Stimulated activated CD4-positive, alpha-beta T cell treated with anti-CD3 and anti-CD28 coated beads, Interleukin-2, amount 100 ng/mL, for 48 hours (primary cell): ENCODE measurements at places on chromosomes 6 and 20.

GRCh38 chr6:47633141-47633540 lies 65.2 kb upstream of the ADGRF4 start:
- DNase-seq: no peak

DNA sequence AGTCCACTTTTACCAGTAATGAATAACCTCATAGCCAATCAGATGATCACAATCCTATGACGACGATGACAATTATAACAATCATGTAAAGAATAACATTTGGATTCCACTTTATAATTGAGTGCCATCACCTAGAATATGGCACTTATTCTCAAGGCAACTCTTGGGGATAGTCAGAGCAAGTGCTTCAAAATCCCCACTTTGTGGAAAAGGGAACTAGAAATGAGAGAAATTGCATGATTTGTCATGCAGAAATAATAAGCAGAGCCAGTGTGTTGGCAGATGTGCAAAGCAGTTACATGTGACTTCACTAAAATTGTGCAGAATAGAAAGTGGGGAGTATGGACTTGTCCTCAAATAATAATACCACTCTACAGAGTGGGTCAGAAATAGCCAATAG lies 41.3 kb downstream of the FRK start:
- DNase-seq: no peak

DNA sequence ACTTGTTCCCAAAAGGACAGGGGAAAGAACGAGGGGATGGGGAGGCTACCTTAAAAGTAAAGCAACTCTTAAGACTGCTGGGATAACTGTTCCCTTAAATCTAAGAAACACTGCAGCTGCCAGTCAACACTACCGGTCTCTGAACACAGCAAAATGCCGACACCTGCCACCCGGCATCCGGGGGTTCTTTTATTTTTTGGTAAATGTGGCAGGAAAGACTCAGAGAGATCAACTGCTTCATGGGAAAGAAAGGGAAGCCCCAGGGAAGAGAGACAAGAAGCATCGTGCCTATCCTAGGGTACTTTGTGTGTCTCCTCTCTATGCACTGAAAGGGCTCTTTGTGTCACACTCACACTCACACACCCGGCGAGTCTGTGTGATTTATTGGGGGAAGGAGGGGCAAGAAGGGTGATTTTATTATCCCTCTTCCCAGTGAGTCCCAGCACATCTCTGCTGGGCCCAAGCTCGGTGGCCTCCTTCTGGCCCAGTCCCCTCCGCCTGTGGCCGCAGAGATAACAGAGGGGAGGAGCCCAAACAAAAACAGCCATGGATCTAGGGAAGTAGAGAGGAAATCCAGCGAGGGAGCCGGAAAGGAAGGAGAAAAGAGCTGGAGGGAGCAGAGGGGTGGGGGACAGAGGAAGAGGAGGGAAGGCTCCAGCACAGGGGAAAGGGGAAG lies 1.4 kb downstream of the FYN start:
- no peak for DNase-seq

DNA sequence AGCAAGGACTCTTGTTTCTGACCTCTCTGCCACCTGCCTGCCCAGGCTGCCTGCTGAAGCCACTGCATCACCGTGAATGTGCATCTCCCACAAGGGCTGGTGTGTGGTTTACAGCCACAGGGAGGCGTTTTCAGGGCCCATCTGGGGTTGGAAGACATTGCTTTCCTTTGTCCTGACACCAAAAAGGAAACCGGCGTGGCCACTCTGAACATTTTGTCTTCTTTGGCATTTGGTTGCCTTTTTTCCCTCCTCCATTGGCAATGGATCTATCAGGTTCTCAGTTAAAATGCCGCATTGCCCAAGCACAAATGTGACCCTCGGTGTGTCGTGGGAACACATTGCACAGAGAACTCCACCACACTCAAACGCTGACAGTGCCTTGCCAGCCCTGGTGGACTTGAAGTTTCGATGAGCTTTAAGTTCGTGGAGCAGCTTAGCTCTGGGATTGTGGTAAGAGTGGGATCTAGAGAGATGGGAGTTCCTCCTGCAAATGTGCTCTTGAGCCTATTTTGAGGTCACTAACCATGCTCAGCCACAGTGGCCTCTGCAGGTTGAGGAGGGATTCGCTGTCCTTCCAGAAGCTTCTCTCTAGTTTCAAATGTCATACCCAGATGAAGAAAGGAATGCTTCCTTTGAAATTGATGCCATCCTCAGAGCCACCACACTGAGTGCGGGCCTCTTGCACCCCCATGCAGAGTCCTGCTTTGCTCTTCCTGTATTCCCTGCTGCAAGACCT lies 14.8 kb upstream of the PCK1 start:
- no peak for DNase-seq

GRCh38 chr6:124757560-124757959 lies 204.7 kb upstream of the RNF217 start:
- no peak for DNase-seq

- no peak for DNase-seq
Observed at GRCh38 chr20:64114356-64114971, 7.1 kb upstream of the NPBWR2 start.

DNA sequence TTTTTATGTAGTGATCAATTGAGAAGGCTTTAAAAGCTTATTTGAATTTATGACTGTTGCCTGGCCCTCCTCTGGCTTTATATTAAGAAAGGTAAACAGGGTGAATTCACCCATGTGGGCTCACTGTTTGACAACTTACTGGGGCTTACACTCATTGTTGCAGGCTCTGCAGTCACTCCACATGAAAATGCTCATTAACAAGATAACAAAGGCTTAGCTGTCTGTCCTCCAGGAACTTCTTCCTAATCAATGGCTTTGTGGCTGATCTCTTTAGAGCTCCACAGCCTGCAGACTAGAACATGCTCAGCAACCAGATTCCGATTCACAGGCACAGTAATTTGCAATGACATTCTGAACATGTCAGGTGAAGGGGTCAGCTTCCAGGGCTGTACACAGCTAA lies 323.2 kb upstream of the MAN1A1 start:
- no peak for DNase-seq

GRCh38 chr20:46157076-46157592 lies 39.0 kb downstream of the CD40 start:
- no peak for DNase-seq

- DNase-seq: no peak
Observed at GRCh38 chr6:4885341-4885933, 109.2 kb downstream of the CDYL start.

DNA sequence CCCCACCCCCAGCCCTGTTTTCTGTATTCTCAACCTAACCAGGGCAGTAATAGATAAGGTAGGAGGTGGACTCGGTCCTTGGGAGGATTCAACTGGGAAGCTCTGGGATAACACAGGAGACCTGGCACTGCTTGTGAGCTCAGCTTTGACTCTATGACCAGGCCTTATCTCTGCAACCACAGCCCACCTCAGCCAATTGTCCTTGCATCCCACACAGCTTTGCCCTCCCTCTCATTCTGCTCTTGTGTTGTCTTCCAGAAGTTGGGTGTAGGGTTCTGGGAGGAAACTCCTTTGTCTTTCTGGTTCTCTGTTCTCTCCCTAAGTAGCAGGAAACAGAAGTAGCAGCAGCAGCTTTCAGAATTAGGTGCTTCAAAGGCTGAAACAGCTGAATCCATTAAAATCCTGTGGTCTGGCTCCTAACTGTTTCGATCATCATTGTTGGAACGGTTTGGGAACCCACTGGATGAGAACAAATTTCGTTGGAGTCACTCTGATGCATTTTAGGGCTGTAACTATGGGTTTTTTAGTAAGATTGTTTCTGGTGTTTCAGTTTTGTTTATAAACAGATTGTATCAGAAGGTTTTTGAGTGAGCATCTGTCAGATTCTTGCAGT lies 32.4 kb upstream of the SNX9 start:
- no peak for DNase-seq

- no peak for DNase-seq
Observed at GRCh38 chr6:56497240-56497639, 145.4 kb downstream of the DST start.

GRCh38 chr6:163944897-163945296 lies 530.4 kb downstream of the QKI start:
- no peak for DNase-seq

DNA sequence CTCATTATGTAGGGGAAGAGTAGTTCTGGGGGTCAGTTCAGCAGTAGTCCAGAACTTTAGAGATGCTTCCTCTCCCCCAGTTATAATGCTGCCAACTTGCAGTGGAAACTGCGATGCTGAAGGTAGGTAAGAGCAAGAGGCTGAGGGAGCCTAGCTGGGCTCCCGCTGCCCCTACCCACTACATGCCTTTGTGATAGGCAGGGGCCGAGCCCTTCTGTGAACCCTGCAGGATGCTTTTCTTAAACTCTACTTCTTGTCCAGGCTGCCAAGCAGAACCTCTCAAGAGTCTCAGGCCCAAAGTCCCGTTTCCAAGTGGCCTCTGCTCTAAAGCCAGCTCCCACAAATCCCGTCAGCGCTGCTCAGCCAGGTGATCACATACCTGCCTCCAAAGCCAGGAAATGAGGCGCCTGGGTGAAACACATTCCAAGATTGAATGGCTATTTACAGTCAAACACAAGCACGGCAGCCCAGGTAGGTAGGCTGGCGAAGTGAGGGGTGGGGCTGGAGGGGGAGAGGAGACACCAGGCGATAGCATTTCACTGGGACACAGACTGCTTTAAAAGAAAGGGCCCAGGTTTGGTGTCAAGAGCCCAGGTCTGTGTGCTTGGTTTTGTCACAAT lies 150.7 kb downstream of the CD24 start:
- no peak for DNase-seq

DNA sequence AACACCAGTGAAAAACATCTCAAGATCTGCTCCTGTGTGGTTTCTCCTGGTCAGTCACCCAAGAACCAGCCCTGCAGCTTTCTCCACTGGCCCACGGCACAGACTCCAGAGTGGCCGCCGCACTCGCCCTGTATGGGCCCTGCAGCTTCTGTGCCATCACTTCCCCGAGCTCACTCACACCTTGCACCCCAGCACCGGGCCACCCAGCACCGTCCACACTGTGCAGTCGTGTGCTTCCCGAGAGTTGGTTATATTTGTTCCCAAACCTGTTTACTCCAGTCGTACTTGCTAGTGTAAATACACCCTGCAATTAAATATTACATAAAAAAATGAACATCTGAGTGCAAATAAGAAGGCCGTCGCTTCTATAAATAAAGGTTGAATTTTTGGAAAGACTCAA lies 341.7 kb downstream of the CDH26 start:
- no peak for DNase-seq

DNA sequence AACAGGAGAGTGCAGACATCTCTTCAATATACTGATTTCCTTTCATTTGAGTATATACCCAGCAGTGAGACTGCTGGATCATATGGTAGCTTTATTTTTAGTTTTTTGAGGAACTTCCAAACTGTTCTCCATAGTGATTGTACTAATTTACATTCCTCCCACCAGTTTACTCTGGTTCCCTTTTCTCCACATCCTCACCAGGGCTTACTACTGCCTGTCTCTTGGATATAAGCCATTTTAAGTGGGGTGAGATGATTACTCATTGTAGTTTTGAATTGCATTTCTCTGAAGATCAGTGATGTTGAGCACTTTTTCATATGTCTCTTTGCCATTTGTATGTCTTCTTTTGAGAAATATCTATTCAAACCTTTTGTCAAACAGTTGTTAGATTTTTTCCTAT lies 64.9 kb upstream of the HMGCLL1 start:
- no peak for DNase-seq

DNA sequence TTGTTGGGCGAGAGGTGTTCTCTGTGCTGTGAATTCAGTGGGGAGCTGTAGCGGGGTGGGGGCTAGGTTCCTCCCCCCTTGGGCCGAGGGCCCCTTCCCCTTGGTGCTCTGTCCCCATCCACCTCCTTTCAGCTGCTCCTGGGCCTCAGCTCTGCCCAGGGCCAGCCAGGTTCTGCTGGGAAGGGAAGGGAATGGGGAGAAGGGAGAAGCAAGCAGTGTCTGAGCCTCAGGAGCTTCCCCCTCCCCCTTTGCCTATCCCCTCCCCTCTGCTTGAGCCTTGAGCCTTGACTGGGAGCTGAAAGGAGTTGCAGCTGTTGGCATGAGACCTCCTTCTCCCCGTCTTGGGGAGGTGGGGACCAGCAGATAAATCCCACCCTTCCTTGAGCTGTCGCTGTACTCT lies 576 bp upstream of the RRP36 start:
- no peak for DNase-seq

DNA sequence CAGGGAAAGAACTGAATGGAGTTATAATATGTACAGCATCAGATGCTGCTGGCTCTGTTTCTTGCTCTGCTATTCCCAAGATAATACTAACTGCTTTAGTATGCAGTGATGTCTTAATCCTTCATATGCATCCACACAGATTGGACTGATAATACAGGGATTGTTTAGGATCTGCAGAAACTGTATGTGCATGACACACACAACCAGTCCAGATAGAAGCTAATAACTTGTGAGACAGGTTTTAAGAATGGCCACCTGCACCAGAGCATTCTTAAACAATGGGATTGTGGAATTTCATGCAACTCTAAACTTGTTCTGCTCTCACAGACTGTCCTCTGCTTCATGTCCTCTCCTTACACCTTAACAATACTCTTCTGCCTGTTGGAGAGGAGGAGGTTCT lies 90.9 kb downstream of the SPTLC3 start:
- DNase-seq: no peak

- no peak for DNase-seq
Observed at GRCh38 chr6:53162606-53163005, 14.0 kb upstream of the GCM1 start.

DNA sequence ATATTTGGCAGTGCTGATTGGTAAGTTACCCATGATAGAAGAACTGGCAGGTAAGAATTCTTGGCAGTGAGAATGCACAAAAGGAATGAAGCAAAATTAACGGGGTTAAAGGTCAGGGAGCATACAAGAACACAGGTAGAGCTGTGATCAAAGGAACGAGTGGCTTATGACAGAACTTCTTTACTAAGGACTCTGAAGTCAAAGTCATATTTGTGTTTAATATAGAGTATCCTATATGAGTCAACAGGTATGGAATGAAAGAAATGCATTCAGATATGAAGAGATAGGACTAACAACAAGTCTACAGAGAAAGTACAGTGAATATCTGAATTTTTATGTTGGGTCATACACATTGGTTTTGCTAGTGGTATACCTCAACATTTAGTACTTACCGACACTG lies 209.0 kb upstream of the CITED2 start:
- DNase-seq: no peak

- DNase-seq: no peak
Observed at GRCh38 chr20:17273717-17274116, 46.9 kb downstream of the PCSK2 start.
